Amniotic stem cell (primary cell): ENCODE measurements at places on chromosomes 11 and 22.

DNA sequence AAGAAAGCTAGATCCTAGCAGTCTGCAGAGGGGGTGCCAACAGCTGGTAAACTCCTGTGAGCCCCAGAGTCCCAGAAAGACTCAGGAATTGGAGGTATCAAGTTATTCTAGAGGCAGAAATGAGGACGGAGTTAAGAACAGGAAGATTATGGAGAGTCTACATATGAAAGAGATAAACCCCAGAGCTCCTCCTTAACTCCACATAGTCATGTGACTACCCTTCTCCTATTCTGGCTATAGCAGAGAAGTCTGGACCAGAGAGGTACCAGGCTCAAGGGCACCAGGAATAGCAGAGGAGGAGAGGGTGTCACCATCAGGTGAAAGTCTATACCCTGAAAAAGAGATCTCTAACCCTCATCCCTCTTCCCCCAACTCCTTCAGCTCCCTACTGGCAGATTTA is 29.6 kb downstream of the SCUBE2 start:
- DNase-seq, result no peak

- DNase-seq, result no peak
These were observed 20.9 kb upstream of the MICAL2 start for GRCh38 chr11:12089473-12089872.

DNA sequence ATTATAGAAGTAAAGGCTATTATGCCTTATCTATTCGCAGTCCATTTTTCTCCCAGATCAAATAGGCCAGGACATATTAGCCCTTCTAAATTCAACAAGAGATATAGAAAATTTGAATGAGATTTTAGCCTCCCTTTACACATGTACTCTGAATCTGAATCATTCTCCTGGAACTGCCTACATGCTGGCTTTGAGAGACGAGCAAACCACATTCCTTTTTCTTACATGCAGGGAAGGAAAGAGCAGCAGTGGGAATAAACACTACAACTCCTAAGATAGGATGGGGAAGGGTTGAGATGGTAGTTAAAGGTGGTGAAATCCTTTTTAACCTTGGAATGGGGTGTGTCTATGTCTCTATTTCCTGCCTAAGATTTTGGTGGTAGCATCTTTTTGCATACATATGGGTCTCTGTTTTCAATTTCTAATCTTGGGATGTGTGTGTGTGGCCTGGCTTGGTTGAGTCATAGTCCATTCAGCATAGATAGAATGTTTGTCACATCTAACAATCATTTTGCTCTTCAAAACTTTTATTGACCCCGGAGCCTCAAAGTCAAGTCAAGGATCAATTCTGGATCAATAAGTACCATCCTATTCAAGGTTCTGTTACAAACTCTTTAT is 11.1 kb upstream of the OOSP2 start:
- DNase-seq, result no peak

GRCh38 chr11:128505449-128506065 is 81.8 kb downstream of the ETS1 start:
- no peak for DNase-seq

- DNase-seq, result no peak
These were observed at the start of gene TESMIN for GRCh38 chr11:68751331-68751856. TSS of gene TESMIN (minus strand) at chr11:68751520. CDS start at chr11:68750660, 860 bp downstream.

DNA sequence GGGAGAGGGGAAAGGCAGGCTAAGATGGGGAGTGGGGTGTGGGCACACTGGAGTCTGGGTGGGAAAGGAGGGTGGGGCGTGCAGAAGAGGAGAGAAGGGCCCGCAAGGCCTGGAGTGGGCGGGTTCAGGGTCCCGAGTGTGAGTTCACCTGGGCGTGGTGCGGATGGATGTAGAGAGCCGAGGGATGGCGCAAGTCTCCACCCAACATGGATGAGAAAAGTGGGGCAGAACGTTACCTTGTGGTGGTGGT is 364 bp upstream of the ABCC8 start:
- DNase-seq, result no peak

GRCh38 chr22:46734830-46735453 is 3.1 kb downstream of the CERK start:
- no peak for DNase-seq

DNA sequence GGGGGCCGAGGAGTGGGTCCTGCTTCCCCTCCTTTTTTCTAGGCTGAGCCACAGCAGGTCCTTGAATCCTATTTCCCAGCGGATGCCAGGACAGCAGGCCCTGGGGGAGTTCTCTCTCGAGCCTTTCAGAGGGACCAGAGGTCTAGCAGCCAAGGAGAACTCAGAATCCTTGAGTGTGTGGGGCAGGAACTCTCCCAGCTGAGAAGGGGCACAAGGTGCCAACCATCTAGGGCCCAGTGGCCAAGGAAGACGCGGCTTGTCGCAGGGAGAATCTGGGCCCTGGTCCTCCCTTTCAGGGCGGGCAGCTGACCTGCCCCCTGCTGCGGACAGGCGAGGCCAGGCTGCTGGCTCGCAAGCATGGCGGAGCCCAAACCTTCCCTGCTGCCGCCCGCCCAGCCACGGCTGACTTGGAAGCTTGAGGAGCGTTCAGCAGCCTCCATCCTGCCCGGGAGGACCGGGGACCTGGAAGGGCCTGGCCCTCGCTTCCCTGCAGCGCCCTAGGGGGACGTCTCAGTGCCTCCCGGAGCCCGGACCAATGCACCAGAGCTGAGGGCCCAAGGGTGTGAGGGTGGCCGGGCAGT is 972 bp upstream of the TSSC4 start:
- no peak for DNase-seq

GRCh38 chr22:44279069-44279360 is 33.7 kb downstream of the SHISAL1 start:
- DNase-seq, result no peak

DNA sequence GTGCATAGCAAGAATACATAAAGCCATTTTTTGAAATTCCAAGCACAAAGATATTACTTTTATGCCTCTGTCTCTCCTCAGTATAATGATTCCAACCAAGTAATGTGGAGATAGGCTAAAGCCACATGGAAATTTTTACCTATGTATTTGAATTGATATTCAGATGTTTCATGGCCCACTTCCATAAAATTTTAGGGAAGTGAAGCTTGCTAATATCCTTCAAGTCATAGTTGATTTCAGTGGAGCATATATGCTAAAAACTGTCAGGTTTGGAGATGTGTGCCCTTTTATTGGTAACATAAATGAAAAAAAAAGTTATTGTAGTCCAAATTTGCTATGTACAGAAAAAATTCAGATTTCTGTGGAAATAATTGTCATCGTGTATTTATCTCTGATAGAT is 12.3 kb downstream of the MS4A4E start:
- DNase-seq, result no peak

- DNase-seq, result no peak
These were observed 109.1 kb upstream of the LMO1 start for GRCh38 chr11:8372641-8373381.

- DNase-seq, result no peak
These were observed 68.8 kb downstream of the PRDM11 start for GRCh38 chr11:45215098-45215865.

DNA sequence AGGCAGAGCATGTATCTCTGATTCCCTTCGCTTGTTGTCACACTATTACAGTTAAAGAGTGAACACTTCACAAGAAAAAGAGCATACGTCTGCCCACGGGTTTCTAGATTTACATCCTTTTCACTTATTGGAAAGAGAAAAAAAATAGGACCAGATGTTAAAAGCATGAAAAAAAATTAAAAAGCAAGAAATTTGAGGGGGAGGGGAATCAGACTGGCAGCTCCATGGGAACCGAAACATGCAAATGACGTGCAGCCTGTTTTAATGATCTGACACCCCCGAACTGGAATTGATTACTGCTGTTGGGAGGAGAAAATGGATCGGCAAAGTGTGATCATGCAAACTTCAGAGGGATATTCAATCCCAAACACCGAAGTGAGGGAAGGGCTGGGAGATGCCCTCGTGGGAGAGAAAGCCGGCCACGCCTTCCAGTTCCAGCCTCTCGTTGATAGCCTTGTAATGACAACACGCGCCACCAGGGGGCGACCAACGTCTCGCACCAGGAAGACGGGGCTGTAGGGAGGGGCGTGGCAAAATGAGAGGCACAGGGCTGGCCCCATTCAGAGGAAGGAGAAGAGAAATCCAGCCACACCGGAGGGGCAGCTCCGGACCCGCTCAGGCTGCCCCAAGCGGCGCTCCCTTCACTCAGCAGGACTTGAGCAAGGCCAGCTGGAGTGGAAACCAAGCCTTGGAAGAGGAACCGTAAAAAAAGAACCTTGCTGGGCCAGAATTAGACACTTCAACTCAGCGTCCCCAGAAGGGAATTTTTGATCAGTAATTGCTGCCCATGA is 53.8 kb upstream of the SYT13 start:
- peak; percentile 62 for DNase-seq

DNA sequence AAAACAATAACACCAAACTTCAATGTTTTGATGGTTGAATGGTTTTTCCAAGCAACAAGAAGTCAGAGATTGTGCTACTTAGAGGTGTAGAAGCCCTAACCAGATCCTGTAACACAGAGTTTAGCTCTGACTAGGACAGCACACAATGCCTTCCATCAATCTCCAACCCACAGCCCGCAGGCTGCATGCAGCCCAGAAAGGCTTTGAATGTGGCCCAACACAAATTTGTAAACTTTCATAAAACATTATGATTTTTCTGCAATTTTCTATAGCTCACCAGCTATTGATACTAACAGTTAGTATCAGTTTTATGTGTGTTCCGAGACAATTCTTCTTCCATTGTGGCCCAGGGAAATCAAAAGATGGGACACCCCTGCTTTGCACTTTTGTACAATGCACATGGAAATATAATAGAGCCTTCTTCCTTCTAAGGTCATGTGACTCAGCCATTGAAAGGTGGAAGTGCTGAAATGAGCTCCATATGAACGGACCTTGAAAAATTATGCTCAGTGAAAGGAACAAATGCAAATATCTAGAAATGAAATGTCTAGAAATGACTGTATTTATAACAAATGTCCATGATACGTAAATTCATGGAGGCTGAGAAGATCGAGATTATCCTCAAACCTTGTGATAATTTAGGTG is 47.6 kb upstream of the VPREB1 start:
- no peak for DNase-seq

- no peak for DNase-seq
These were observed 262.2 kb upstream of the UBASH3B start for GRCh38 chr11:122393209-122393860.

DNA sequence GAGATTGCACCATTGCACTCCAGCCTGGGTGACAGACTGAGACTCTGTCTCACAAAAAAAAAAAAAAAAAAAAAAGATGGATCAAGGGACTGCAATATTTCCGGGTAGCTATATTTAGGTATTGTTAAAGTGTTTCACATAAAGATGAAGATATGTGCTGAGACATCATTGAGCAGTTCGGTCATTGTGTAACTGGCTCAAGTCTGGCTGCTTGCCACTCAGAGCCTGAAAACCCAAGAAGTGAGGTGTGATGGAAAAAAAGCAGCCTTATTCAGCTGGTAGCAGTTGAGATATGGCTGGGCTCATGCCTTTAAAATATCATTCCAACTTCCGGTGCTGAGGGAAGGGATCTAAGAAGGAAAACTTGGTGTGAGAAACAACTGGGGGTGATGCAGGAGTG is 46.9 kb downstream of the LUZP2 start:
- DNase-seq, result no peak

DNA sequence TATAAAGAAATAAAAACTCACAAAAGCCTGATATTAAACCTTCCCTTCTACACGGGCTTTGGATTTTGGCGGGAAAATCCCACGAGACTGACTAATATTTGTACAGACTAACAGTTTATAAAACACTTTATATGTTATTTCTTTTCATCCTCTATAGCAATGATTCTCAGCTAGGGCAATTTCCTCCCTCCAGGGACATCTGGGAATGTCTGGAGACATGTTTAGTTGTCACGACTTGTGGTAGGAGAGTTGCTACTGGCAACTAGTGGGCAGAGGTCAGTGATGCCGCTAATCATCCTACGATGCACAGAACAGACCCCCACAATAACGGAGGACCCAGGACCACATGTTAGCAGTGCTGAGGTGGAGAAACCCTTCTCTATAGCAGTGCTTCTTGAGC is 304.8 kb upstream of the PITPNB start:
- no peak for DNase-seq

DNA sequence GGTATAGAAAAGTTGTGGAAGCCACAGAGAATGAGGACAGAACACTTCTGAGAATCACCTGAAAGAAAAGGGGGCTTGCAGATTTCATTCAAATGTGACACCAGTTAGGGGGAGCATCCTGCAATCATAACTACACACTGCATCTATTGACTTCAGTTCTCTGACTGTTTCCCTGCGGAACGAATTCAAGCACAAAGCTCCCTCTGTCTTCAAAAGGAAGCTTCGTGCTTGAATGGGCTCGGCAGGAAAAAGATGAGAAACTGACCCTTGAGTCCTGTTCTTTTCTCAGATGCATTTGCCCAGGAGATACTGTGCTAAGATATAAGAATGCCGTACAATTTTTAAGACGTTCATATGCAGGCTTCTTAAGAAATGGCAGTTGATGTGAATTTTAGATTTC is 2000.4 kb upstream of the RAG2 start:
- no peak for DNase-seq

- no peak for DNase-seq
These were observed at the start of gene CCDC81 for GRCh38 chr11:86374586-86374985. TSS of gene CCDC81 (plus strand) at chr11:86374887. CDS start at chr11:86375164, 277 bp downstream.

DNA sequence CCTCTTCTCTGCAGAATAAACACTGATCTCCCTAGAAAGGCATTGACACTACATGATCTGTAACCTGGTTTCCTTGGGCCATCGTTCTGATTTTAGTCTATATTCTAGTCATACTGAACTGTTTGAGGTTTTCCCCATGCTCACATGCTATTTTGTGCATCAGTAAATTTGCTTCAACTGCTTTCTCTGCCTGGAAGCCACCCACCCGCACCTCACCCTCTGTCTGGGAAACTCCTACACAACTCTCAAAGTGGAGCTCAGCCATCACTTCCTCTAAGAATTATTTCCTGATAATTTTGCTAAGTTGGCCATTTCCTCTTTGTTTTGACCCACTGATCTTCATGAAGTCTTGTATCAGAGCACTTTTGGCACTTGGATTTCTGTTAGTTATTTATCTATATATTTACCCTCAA is 36.1 kb downstream of the MMP20 start:
- no peak for DNase-seq

GRCh38 chr11:2834503-2835273 is 50.9 kb downstream of the CDKN1C start:
- no peak for DNase-seq

DNA sequence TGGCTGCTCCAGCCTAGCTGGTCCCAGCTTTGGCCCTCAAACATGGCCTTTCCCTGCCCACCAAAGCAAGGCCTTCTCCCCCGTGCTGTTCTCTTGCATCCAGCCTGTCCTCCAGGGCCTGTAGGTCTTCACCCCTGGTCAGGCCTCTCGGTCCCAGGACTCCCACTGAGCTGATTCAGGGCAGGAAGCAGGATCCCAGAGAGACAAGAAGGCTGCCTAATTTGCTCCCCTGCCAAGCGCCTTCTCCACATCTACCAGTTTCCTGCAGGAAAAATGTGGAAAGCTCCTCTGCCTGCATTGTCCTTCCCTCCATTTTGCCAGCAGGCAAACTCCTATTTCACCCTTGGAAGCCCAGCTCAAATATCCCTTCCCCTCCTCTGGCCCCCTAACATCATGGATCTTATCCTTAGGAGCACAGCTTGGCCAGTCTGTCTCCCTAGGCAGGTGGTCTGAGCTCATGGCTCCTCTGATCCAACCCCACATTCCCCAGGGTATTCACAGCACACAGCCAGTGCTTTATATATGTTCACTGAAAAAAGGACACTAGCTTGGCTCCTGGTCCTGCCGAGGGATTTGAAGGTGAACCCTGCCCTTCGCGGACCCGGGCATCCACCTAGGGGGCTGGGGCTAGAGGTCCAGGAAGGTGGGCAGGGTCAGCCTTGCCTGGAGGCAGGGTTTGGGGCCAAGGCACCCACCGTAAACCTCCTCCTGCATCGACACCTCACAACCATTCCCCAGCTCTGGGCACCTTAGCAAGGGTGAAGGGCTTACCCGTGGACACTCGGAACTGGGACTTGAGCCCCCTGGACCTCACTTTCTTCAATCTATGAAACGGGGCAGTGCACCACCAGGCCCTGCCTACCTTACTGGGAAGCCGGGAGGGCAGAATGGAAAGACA is 968 bp downstream of the RHBDD3 start:
- no peak for DNase-seq
